NCI-H1105 treated with DMSO at 0.1 percent for 48 hours (cell line): ENCODE measurements at places on chromosomes 7 and 10.

DNA sequence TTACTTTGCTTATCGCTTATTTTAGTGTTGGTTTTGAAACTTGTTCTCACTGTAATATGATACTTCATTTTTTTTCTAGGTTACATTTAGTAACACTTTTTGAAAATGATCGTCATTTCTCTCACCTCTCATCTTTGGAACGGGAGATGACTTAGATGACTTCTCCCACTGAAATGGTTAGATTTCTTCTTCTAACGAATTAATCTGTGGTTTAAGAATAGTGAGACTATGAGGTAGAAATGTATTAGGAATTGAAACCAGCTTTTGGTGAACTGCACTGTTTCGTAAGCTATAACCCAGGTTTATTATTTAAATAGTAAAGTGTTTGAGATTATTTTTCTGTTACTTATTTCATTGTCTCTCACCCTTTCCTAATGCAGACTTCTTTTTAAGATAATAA is 93.7 kb downstream of the PRR15 start:
- no peak for DNase-seq

DNA sequence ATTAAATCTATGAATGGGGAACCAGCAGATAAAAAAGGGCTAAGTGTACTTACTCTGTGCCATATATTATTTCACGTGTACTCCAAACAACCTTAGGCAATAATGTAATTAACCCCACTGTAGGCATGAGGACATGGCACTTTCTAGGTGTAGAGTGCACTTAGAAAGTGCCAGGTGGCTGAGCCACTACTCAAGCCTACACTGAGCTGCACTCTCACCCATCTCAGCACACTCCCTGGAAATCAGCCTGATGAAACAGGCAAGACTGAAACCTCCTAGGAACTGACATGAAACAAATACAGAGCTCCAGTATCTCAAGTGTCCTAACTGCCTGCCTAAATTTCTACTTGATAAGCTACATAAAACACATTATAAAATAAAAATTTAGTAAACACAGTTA is 147.4 kb downstream of the KMT2E start:
- no peak for DNase-seq

DNA sequence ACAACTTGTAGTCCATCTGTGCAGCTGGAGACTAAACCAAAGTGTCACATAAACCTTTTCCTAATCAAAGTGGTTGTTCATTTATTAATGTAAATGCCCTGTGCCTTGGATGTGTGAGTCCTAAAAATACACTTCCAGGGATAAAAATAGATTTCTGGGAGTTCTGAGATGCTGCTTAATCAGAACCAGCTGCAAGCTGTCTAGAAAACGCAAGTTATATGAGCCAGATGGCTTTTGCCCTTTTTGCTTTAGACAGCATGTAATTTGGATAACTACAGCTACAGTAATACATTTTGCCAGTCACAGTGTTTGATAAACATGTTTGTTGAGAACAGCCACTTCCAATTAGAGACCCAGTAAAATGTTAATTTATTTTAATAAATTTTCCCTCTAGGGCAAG is 185.1 kb upstream of the PRPS1L1 start:
- no peak for DNase-seq

DNA sequence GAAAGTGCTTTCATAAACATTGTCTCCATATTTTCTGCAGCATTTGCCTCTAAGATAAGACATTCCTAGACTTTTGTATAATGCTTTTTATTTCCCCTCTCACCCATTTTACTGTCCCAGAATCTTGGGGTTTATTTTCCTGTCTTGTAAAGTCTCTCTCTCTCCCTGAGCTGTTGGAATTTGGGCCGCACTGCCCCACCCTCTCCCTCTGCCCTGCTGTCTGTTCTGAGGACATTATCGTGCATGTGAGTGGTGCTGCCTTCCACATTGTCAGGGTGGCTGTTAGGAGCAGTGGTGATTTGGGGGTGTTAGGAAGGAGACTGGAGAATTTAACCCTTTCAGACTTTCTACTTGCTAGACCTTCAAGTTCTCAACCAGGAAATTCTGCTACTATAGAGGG is 16.7 kb downstream of the LRMDA start:
- no peak for DNase-seq

DNA sequence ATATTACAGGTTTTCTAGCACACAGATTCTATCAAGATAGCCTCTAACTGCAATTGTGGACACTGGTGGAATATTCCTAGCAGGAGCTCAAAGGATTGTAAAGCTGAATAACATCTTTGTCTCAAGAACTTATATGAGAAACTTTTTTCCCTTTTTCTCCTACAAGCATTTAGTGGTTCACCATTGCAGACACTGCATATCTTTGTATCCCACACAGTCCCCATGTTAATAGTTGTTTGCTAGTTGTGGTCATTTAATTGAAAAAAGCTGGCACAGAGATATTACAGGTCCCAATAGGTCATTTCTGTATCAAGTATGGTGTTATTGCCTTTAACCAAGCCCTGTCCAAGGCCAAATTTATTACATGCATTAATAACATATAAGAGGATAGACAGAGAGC is 226.2 kb upstream of the TCF7L2 start:
- DNase-seq = no peak

- no peak for DNase-seq
These were observed 307.2 kb downstream of the PRPF18 start for GRCh38 chr10:13893926-13894325.

GRCh38 chr7:92325858-92326257 is 80.1 kb downstream of the ANKIB1 start:
- no peak for DNase-seq

GRCh38 chr7:712381-713138 is 13.9 kb upstream of the DNAAF5 start:
- no peak for DNase-seq
